ENCODE measurements at places on chromosomes 2 and 18.

DNA sequence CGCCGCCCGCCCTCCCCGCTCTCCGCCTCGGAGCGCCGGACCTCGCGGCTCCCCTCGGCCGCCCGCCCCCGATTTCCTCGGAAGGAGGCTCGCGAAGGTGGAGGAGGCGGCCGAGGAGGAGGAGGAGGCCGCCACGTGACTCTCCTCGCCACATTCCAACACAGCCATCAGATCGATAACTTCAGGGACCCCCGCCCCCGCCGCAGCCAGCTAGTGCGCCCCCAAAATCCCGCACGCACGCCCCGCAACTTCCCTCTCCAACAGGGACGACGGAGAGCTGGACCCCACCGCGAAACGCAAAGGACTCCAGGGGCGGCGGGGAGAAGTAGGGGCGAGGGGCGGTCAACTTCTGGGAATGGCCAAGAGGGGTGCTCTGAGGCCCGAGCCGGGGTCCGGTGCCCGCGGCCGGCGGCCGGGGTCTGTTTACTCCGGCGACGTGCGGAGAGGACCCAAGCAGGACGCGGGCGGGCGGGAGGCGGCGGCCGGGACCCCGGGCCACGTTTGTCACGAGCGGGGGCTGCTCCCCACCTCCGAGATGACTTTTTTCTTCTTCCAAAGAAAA, 2.0 kb downstream of the ZNF521 start:
- no peak for DNase-seq

GRCh38 chr2:22897428-22897827, 487.6 kb upstream of the KLHL29 start:
- no peak for DNase-seq

DNA sequence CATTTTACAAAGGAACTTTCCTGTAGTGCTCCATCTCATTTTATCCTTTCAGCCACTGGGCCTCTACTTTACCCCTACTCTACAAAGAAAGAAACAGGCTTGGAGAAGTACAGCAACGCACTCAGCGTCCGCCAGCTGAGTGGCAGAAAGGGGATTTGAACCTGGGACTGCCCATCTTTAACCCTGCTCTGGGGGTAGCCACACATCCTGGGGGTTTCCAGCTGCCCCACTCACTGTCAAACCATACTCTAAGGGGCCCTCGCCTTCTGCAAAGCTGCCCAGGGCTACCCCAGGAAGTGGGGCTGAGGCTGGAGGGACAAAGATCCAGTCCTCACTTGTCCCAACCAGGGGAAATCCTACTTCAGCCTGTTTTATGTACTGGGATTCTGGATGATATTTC, 17.9 kb downstream of the HS1BP3 start:
- DNase-seq = no peak

DNA sequence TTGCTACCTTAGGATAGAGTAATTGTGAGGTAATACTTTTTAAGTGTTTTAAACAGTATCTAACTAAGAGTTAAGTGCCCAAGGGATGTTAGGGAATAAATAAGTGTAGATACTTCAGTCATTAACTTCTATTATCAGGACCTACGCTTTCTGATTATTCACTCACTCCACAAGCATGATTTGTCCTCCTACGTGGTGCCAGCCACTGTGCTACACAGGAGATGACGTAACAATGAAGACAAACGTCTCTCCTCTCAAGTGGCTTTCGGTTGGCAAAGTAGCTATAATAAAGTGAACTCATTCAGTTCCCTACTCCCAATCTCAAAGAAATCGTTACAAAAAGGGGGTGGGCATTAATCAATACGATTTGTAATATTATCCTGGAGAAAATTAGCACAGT, 100.9 kb upstream of the SETBP1 start:
- no peak for DNase-seq

GRCh38 chr18:23587220-23587642, 925 bp upstream of the NPC1 start:
- no peak for DNase-seq
